ENCODE measurements at places on chromosomes 16 and 17.

DNA sequence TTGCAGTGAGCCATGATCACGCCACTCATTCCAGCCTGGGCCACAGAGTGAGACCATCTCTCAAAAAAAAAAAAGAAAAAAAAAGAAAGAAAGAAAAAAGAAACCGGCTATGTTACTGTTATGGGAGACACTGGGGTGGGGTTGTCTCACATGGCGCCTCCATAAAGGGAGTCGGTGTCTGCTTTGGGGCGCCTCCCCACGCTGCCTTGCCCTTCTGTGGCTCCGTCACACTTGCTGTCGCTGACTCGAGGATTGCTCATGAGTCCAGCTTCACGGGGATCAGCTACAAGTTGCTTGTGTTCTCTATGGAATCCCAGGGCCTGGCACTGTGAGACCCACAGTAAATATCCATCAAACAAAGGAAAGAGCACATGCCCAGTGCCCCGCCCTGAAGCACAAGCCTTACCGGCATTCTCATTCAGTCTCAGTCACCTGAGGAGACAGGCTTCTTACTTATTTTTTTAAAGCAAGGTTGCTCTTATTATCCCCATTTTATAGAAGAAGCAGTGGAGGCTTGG lies 40.6 kb upstream of the ZNF423 start:
- no peak for DNase-seq

DNA sequence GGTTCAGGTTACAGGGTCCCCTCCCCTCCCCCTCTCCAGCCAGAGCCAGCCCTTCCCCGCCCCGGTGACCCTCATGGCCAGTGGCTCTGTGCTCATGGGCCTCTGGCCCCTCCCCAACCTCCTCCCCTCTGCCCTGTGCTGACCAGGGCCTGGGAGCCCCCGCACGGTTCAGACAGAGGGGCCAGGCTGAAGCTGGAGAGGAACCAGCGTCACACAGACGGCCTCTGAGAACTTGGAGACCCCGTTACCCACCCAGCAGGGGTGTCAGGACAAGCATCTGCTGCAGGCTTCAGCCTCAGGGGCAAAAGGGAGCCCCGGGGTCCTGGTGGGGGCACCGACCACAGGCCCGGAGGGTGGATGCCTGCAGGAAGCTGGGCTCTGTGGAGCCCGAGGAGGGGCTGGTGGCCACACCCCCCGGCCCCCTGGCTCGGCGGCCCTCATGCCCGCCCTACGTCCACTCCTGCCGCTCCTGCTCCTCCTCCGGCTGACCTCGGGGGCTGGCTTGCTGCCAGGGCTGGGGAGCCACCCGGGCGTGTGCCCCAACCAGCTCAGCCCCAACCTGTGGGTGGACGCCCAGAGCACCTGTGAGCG lies at the start of gene WFIKKN1:
WFIKKN1 (plus strand) TSS at position 171 of the 591 bp plus-strand sequence; CDS start at position 440, 269 bp downstream.
- no peak for DNase-seq

GRCh38 chr17:82146663-82147654 lies 48.9 kb upstream of the FASN start:
- DNase-seq: no peak

GRCh38 chr17:7382901-7383300 lies 2.0 kb downstream of the TNK1 start:
- no peak for DNase-seq

- no peak for DNase-seq
Observed at GRCh38 chr16:84985079-84986065, 26.0 kb downstream of the ZDHHC7 start.

- no peak for DNase-seq
Observed at GRCh38 chr16:986925-987582, 5.5 kb downstream of the SOX8 start.

GRCh38 chr16:79283578-79283977 lies 317.0 kb downstream of the MAF start:
- no peak for DNase-seq

GRCh38 chr16:15976929-15977637 lies 27.7 kb downstream of the ABCC1 start:
- DNase-seq: no peak

- no peak for DNase-seq
Observed at GRCh38 chr16:49189286-49189685, 92.4 kb downstream of the CBLN1 start.

DNA sequence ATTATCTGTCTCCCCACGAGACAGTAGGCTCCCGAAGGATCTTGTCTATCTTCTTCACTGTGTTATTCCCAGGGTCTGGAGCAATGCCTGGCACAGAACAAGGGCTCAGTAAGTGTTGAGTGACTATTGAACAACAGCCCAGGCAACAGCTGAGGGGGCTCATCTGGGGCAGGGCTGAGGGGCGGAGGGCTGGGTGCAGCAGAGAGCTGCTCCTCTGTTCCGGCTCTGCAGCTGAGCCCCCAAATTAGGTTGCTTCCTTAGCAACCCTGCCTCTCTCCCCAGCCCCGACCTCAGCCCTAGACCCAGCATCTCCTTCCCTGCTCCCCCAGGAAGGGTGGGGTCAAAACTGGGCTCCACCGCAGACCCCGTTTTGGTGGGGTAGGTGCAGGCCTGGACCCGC lies 32.2 kb downstream of the ITGAE start:
- no peak for DNase-seq
